ENCODE measurements at places on chromosomes 12 and 14.
A peak's percentile ranks its signal among the peaks of the same experiment; 100 is the strongest.

DNA sequence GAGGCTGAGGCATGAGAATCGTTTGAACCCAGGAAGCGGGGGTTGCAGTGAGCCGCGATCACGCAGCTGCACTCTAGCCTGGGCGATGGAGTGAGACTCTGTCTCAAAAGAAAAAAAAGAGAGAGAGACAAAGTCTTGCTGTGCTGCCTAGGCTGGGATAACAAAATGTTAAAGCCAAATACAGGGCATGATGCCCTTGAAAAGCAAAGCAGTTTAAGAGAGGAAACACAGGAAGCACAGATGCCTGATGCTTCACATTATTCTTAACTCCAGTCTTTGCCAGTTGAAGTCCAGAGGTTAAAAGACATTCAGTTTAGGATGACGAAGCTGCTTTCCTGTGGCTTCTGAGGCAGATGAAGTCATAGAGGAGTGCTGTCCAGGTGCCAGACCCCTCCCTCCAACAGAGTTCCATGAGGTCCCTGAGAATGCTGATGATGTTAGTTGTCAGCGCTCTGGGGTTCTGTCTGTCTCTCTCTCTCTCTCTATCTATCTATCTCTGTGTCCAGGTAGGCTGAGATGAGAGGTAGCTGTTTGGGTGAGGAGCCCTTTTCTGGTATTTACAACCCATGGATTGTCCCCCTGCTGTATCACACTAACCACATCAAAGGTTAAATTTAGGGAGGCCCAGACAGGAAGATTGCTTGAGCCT is 4.9 kb upstream of the MRPL52 start:
- DNase-seq = no peak

- peak; percentile 12 for DNase-seq
Measured at GRCh38 chr14:21498540-21499526, 12.3 kb downstream of the METTL3 start.

DNA sequence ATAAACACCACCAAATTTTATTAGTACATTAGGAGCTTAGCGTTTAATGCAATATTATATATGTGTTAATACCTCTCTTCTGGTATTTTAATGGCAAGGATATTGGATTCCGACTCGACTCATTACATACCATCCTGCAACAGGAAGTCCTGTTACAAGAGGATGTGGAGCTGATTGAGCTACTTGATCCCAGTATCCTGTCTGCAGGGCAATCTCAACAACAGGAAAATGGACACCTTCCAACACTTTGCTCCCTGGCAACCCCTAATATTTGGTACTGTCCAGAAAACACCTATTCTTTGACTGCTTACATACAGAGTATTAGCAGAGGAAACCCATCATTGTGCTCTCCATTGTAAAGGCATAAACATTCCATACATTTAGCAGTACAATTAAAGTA is 45.2 kb downstream of the VEZT start:
- no peak for DNase-seq

- no peak for DNase-seq
Measured at GRCh38 chr14:105806568-105806967, 280.2 kb downstream of the TMEM121 start.

GRCh38 chr14:94077111-94077821 is 3.7 kb downstream of the DDX24 start:
- DNase-seq = no peak

GRCh38 chr14:91327250-91327595 is 82.7 kb upstream of the GPR68 start:
- DNase-seq = no peak

DNA sequence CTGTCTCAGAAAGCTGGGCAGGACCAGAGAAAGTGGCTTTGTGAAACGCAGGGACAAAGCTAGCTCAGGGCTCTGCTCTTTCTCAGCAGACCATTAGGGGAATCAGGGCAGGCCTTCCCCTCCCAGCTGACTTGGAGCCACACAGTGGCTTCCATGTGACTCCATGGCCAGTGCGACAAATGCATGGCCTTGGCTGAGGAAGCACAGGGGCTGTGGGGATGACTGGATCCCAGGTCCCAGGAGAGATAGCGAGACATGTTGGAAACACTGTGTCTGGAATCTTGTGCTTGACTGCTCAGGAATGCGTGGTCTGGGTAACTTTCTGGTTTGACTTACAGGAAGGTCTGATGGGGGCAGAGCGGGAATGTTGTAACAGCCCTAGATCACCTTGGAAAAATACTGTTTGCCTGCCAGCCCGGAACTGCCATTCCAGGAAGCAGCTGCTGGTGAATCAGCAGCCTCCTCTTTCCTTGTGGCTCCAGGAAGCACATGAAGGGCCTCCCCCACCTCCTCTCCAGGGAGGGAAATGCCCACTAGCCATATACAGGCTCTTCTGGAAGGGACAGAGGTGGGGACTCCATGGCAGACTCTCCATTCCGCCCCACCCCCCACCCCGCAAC is 133.5 kb upstream of the HIF1A start:
- no peak for DNase-seq

All from T-helper 2 cell (primary cell).